Amygdala (tissue), 56 donors: ENCODE measurements at places on chromosomes 2 and 18.

DNA sequence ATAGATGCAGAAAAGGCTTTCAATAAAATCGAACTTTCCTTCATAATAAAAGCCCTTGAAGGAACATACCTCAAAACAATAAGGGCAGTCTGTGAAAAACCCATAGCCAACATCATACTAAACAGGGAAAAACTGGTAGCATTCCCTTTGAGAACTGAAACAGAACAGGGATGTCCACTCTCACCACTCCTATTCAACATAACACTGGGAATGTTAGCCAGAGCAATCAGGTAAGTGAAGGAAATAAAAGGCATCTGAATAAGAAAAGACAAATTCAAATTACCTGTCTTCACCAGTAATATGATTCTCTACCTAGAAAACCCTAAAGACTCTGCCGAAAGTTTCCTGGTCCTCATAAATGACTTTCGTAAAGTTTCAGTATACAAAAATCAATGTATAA is 861.0 kb upstream of the VRK2 start:
- no peak for DNase-seq

GRCh38 chr18:38025433-38026038 is 459.9 kb upstream of the CELF4 start:
- DNase-seq, result no peak

DNA sequence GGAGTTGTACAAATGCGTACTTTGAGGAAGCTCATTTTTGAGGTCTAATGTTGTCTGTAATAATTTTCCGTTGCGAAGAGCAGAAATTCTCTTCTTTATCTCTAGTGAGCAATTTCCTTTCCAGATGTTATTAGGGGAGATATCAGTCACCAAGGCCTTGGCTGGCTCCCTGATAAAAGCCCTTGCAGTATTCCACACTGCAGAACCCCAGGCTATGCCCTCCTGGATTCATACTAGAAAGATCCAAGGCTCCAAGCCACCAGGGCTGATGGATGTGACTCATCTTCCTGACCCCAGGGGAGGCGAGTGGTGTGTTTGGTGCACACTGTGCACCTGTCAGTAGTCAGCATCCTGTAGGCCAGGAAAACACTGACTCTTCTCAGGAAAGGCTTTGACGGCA is 34.7 kb downstream of the INO80C start:
- DNase-seq, result no peak

DNA sequence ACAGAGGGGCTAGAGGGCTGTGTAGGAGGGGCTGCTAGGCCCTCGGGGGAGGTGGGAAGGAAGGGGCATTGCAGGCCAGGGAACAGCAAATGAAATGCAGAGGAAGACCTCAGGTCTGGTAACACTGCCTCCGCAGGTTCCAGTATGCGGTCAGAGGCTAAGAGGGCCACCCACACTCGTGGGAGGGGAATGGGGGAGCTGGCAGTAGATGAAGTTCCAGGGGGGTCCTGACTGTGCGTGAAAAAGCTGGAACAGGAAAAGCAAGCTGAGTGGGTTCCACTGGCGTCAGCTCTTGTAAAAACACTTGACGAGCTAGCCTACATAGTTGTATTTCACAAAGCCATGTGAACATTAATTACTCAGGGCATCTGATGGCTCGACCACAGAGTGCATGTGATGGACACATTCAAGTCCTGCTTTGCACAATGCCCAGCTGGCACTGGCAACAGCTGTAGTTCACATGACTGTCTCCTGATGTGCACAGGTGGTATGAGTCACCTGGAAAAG is 29.0 kb upstream of the PTPN4 start:
- no peak for DNase-seq

GRCh38 chr2:132438691-132439090 is 22.1 kb downstream of the GPR39 start:
- DNase-seq, result no peak

DNA sequence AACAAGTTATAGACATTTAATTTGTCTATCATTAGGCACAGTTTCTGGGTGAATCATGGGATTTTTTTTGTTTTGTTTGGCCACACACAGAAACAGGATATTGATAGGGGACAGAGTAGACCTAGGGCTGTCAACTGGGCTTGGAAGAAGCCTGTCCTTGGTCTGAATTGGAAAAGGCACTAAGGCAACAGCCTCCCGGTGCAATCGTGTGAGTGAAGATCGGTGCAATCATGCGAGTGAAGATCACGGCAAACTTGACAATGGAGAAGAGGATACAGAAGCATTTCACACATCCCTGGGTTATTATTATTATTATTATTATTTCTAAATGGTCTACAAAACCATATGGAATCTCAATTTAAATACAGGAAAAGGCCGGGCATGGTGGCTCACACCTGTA is 94.5 kb downstream of the ACKR3 start:
- DNase-seq, result no peak

GRCh38 chr18:43978174-43978573 is 700.9 kb upstream of the SYT4 start:
- no peak for DNase-seq

DNA sequence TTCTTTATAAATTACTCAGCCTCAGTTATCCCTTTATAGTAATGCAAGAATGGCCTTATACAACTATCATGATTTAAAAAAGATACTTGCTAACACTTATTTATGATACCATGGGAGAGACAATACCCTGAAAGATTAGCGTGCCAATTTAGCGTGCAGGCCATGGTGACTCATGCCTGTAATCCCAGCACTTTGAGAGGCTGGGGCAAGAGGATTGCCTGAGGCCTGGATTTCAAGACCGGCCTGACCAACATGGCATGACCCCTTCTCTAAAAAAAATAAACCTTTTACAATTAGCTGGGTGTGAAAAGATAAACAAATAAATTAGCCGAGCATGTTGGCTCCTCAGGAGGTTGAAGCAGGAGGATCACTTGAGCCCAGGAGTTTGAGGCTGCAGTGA is 493.4 kb upstream of the FSIP2 start:
- DNase-seq, result no peak

GRCh38 chr2:189412330-189412953 is 28.8 kb upstream of the WDR75 start:
- DNase-seq, result no peak
